ENCODE measurements at places on chromosomes 1 and 21. TPM values are rescaled to one million over a fixed set of nuclear protein-coding genes. Genes with fewer than 3 reads are reported as not detected.

SERINC2 gene
- 15.6 TPM for polyA plus RNA-seq

LIPI gene
- polyA plus RNA-seq: 0.02 TPM

FCRL6 gene
- 0.57 TPM for polyA plus RNA-seq

PRAMEF25 gene
- polyA plus RNA-seq: 0.21 TPM

CELA2A gene
- 0.41 TPM for polyA plus RNA-seq

CFHR3 gene
- not detected for polyA plus RNA-seq

RGS16 gene
- polyA plus RNA-seq: 5.0 TPM

NDUFV3 gene
- polyA plus RNA-seq: 23.9 TPM

TDRD5 gene
- polyA plus RNA-seq: 0.66 TPM

CFAP45 gene
- 1.3 TPM for polyA plus RNA-seq

OPRD1 gene
- polyA plus RNA-seq: 0.05 TPM

CD48 gene
- 157 TPM for polyA plus RNA-seq

ADGRL4 gene
- polyA plus RNA-seq: 12.3 TPM

CLK2 gene
- polyA plus RNA-seq: 86.5 TPM

- no peak for DNase-seq
These were observed 327.8 kb downstream of the USH2A start for GRCh38 chr1:216095400-216095799.

DNA sequence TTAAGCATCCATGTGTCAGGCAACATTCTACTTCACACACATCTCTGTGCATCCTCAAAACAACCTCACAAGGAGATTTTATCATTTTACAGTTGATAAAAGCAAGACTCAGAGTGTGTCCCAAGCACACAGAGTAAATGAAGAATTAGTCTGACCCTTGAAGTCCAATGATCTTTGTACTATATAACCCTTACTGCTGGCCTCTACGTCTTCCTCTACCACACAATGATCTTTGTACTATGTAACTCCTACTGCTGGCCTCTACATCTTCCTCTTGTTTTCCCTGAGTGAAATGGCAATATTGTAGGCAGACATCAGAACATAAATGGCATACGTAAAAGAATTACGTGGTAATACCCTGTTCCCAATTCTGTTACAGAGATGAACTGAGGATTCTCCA lies 55.3 kb downstream of the AHCTF1 start:
- DNase-seq: no peak

GRCh38 chr1:70386121-70386520 lies 24.9 kb upstream of the CTH start:
- DNase-seq: no peak

GRCh38 chr1:26607186-26607585 lies 77.6 kb downstream of the RPS6KA1 start:
- DNase-seq: no peak

- no peak for DNase-seq
These were observed 8.4 kb downstream of the ARMH1 start for GRCh38 chr1:44682883-44683265.

DNA sequence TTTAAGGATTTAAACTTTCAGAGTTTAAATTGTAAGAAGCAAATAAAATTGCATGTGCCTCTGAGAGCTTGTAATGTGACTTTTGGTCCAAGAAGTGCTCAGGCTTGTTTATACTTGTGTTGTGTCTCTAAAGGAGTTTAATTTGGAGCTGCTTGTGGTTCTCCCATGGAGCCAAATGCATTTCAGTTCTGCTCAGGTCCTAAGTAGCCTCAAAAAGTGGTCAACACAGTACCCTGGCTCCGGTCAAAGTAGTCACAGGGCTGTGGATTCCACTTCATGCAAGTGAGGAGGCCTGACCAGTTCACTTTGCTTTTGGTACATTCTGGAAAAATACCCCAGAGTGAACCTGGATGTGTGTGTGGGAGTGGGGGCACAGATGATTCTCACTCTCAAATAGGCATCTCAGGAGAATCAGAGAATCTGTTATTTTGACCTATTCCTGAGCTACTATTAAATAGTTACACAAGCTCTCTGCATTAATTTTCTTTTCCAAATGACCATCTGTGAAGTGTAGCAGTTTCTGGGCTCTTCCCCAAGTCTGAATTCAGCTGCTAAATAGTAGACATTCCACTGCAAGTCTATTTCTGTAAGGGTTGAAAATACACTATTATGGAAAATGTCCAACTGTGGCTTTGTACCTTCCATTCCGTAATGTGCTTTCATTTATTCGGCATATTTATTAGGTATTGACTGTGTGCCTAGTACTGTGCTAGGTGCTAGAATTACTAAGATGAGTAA lies 31.7 kb upstream of the AGO1 start:
- no peak for DNase-seq

- no peak for DNase-seq
These were observed 361 bp downstream of the DDAH1 start for GRCh38 chr1:85464497-85465098.

DNA sequence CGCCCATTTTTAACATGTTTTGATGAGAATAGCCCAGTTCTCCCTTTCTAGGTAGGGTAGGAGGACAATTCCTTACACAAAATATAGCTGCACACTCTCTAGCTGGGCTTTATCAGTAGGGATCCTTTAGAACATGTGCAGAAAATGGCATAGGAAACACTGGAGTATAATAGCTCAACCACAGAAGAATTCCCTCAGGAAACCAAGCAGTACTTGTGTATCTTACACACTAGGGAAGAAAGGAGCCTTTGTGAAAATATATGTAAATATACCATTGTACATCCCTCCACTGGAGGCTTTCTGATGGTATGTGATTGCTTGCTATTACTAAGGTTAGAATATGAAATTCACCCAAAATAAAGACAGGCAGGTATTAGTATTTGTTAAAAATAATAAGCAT lies 153.5 kb downstream of the LRRC40 start:
- DNase-seq: no peak

- no peak for DNase-seq
These were observed 30.4 kb upstream of the DISP3 start for GRCh38 chr1:11448373-11449099.

DNA sequence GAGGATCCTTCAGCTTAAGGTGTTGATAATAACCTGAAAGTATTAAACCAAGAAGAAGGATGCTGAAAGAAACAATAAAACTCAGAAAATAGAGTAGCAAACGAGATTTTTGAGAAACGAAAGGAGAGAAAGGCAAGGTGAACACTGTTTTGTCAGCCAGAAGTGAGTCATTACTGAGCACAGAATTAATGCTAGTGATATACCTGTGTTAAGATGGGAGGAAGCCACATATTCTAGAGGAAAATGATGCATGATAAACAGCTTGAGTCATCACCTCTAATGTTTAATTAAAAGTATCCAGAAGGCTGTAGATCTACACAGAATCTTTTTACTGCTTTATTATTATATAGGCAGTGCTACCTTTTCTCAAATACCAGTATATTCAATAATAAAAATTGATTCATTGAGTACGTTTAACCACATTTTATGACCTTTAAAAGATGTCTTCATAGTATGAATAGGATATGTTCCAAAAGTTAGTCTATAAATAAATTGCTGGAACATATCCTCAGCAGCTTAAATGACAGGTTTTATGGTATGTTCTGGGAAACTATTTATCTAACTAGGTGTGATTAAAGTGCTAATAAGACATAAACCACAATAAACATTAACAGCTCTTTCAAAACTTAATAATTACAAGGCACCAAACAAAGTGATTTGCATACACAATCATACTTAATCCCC lies 10.3 kb downstream of the SH3GLB1 start:
- no peak for DNase-seq

DNA sequence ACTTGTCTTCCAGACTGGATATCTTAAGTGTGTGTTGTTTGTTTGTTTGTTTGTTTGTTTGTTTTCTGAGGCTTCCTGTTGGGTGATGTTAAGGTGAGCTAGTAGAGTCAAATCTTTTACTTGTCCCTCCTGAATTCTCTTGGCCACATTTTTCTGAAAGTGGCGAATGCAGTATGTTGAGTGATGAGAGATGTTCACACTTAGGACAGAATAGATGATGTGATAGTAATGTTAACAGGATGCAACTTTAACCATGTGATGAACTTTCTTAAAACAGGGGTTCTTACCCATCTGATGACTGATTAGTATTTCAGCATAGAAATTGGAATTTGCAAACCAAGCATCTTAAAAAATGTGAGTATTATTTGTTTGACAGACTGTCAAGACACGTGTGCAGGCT lies 40.2 kb downstream of the LMO4 start:
- no peak for DNase-seq

GRCh38 chr1:42961312-42962091 lies 2.8 kb upstream of the SLC2A1 start:
- no peak for DNase-seq

GRCh38 chr21:34792504-34793089 lies 123.8 kb downstream of the CLIC6 start:
- no peak for DNase-seq

GRCh38 chr1:190935925-190936324 lies 458.3 kb upstream of the BRINP3 start:
- DNase-seq: no peak

DNA sequence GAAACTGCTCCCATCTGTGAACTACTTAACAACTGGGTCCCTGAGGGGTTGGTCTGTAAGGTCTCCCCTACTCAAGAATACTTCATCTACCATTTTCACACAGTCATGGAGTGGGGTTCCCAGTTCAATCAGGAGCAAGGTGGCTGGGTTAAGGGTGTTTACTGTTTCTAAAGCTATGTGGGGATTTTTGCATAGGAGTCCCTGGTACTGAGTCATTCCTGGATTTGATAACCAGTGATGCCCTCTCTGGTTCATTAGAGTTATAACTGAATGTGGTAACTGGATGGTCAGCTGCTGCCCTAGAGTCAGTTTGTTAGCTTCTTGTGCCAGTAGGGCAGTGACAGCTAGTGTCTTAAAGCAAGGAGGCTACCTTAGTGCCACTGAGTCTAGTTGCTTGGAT lies 29.4 kb upstream of the KCNJ15 start:
- DNase-seq: no peak

- no peak for DNase-seq
These were observed 10.2 kb downstream of the DDI2 start for GRCh38 chr1:15627343-15627988.

DNA sequence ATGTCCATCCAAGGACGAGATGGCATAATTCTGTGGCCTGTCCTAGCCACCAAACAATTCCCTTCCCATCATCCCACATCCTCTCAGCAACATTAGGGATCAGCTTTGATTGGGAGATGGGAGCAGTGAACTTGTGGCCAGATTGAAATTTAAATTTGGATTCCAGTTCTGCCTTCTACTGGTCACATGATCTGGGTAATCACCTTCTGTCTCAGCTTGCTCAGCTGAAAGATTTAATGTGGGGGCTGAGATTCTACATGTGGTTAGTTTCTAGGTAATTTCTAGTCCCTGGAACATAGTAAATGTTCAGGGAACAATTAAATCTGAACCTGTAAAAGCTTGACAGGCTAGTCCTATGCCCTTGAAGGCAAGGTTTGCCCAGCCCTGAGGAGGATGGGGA lies 3.2 kb downstream of the MYOCOS start:
- no peak for DNase-seq

DNA sequence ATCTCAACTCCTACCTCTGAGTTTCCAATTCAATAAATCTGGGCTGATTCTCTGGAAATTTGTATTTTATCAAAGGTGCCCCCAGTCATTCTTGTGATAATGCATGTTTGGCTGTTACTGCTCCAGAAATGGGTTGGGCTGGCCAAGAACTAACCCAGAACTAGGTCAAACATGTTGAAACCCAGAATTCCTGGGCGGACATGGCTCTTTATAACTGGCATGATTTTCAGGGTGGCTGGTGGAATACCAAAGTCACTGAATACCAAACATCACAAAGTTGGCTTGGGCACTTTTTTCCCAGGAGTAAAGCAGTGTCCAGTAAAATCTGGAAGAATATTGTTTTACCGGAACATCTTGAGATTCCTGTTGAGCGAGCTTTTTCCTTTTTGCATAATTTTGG lies 89.4 kb upstream of the S1PR1 start:
- DNase-seq: no peak

- DNase-seq: no peak
These were observed 31.2 kb upstream of the LAPTM5 start for GRCh38 chr1:30788580-30789387.

DNA sequence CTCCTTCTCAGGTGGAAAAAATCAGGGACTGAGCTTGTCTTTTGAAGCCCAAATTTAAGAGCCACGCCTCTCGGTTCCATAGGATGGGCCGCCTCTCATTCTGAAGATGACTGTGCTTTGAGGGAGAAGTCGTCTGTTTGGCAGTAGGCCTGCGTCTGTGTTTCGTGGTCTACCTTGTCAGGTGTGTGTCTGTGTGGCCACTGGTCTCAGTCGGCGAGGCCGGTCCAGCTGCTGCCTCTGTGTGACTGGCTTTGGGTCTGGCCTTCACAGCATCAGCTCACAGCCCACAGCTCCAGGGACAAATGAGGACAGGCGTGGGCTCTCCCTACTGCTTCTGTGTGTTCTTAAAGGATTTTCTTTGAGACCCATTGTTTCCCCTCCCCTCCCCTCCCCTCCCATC lies 50.3 kb downstream of the B3GALT5 start:
- DNase-seq: no peak

GRCh38 chr1:1437904-1438376 lies 2.5 kb downstream of the VWA1 start:
- no peak for DNase-seq

DNA sequence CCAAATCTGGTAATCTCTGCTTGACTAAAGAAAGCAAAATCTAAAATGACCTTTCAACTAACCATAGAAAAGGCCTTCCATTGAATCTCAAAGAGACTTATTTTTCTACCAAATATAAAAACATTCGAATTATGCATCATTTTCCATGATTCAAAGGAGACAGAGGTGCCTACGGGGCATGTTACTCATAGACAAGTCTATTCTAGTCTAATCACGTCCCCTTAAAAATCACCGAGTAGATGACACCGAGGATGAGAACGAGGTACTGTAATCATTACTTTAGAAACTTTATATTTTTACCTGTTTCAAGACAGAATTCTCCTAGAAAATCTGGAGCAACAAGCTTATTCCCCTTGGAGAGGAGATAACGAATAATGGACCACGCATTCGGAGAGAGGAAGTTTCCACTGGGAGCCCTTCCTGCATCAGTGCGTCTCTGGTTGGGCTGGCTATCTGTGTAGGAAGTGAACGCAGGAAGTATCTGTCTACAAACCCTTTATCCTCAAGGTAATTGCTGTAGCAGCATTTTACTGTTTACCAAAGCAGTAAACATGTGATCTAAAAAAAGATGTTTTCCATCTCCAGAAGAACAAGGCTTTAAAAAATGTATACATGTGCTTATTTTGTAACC lies 9.5 kb downstream of the ERG start:
- no peak for DNase-seq

DNA sequence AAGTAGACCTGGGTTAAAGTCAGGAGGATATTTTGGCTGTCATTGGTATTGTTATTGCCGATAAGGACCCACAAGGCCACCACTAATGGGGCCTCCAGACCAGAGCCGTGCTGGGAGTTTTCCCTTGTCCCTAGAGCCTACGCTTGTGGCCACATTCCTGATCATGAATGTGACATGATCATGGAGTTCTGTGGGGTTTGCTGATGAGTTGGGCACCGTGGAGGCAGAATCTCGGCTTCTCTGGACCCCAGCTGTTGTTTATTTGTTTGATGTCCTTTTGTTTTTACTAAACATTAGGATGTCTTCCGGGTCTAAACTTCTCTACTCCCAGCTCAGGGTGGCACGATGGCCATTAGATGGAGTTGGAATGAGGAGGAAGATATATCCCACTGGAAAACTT lies 74.9 kb upstream of the TMPRSS2 start:
- DNase-seq: no peak
